ENCODE measurements at places on chromosomes 1 and 21.

DNA sequence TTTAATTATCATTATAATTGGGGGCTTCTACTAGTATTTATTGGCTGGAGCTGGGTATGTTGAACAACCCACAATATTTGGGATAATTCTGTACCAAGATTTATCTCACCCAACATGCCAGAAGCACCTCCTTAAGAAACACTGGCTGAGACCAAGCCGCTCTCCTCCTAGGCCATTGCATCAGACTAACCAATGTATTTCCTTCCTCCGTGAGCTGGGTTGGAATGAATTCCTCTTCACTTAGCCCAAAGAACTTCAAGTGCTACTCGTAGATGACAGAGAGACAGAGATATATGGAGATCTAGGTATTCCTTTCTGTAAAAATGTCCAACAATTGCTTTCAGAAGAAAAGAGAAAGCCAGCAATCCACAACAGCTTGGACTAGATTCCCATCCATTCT, 87.2 kb upstream of the ETS2 start:
- DNase-seq, result no peak

GRCh38 chr1:195495720-195496635, 1112.3 kb downstream of the KCNT2 start:
- DNase-seq, result no peak

DNA sequence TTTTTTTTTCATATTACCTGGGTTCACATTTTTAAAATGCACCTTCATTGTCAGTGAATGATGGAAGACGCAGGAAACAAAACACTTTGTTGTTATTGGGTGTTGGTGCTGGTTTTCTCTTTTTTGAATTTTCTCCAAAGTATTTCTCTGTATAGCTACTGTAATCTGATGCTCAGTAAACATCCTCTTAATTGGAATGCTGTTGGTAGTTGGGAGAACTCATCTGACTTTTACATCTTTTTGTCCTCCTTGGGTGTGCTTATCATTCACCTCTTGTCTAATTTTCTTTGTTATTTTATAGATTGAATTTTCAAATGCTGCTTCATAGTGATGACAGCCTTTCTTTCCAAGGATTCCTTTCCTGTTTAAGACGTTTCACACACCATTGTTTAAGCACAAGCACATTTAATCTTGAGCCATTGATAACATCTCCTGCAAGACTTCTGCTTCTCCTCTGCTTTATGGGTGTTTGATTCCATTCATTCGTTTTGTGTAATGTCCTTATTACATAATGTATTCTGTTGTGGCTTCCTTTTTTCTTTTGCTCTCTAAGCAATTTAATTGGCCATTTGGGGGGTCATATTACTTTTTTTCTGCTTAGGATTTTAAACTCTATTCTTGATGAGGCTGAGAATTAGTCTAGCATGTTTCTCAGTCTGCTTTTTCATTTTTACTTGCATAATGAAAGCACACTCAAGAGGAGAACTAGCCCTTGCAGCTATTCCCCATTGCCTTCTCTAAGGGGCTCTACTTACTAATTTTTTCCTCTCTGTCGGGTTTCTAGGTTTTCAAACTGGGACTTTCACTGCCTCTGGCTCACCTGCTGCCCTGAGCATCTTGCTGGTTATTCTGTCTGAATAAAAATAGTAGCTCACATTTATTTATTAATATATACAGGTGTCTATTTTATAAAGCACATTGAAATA, 42.0 kb upstream of the CD34 start:
- no peak for DNase-seq

DNA sequence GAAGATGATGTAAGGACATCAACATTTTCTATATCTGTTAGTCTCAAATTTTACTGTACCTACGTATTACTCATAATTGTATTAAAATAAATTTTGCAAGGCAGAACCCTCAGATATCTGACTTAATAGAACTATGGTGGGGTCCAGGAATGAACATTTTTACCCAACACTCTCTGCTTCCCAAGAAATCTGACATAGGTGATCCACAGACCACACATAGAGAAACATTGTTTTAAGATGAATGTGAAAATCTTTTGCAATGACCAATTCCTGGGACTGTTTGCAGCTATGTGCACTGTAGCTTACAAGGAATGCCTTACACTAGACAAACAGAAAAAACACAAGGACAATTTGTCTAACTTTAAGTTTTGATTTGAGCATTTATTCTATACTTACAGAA, 645.6 kb upstream of the ADGRL2 start:
- DNase-seq, result no peak

DNA sequence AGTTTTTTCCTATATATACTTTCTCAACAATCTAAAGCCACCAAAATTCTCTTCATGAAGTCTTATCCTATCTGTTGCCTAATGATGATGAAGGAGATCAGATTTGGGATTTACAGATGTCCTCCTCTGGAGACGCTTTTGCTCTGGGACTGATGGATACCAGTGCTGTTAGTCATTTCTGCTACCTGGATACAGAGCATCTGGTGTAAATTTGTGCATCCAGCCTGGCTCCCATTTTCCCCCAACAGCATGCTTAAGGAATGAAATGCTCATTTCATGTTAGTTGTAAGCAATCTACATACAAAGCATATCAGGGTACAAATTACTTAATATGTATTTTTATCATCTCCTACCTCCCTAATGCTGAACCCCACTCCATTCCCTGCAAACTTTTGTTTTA, 57.7 kb downstream of the HNRNPR start:
- no peak for DNase-seq
